ENCODE measurements at places on chromosomes 6 and 20.

- peaks cover 5% of the 10 kb centered on the region for H3K4me1 ChIP-seq
These were observed 100.3 kb downstream of the EDN3 start for GRCh38 chr20:59400708-59401107.

- peak overlapping the region; percentile 74 for H3K4me3 ChIP-seq
- no peak overlapping the region for H3K27ac ChIP-seq
- no peak for DNase-seq
- peaks cover 19% of the 10 kb centered on the region for H3K4me1 ChIP-seq
These were observed 8.9 kb downstream of the CCM2L start for GRCh38 chr20:32019156-32019510.

- peaks cover 24% of the 10 kb centered on the region for H3K36me3 ChIP-seq
- peak; percentile 70 for DNase-seq
- peak within 1 kb of the TSS; percentile 78 for H3K4me3 ChIP-seq
- peaks cover 12% of the 10 kb centered on the region for H3K27me3 ChIP-seq
- peaks cover 15% of the 10 kb centered on the region for H3K4me1 ChIP-seq
- peak within 1 kb of the TSS; percentile 38 for H3K27ac ChIP-seq
These were observed at the start of gene DLK2 for GRCh38 chr6:43455531-43456428. DLK2 (minus strand) TSS chr6:43455548; CDS start chr6:43454825, 723 bp downstream.

DNA sequence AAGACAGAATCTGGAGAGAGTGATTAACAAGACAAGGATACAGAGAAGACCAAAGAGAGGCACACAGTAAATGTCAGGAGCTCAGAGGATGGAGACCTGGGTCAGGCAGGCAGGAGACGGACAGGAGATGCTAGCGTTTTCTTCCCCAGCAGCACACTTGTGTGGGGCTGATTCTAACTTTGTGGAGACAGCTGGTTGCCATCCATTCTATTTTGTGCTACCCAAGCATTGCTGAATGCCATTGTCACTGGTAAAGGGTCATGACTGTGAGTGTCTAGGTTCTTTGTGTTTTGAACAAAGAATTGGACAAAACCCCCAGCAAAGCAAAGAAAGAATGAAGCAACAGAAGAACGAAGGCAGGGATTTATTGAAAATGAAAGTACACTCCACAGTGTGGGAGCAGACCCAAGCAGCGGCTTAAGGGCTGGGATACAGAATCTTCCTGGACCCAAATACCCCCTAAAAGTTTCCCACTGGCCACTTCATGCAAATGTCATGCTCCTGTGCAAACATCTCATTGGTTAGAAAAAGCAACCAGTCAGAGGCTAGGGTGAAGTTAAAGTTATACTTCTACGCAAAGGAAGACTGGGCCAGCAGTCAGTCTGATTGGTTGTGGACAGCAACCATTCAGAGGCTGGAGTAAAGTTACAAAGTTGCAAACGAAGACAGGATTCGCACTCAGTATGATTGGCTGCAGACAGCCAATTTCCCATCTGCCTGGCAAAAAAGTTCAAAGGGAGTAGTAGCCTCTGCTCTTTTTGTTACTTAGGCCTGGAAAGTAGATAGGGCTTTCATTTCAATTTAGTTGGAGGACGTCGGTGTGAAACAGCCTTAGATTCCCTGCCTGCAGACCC, 17.5 kb downstream of the PTK7 start:
- no peak overlapping the region for H3K27ac ChIP-seq

DNA sequence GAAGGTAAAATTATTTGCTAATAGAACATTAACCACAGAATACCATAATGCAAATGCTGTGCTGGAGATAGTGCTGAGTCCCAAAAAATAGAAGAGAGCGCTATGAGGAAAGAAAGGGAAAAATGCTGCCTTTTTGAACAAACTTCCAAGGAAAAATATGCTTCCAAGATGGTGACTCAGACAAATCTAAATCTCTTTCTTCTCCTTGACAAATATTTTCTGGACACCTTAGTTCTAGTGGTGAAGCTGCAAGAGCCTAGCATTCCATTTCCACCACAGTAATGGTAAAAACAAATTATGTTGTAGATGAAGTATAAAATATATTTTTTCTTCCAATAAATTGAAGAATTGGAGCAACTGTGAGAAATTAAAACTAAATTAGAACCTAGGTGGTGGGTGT, 155.6 kb upstream of the TBX18 start:
- no peaks in the 10 kb centered on the region for H3K27me3 ChIP-seq
- H3K4me1 ChIP-seq = no peaks in the 10 kb centered on the region
- DNase-seq = no peak
- H3K4me3 ChIP-seq = no peak overlapping the region
- H3K36me3 ChIP-seq = no peaks in the 10 kb centered on the region
- no peak overlapping the region for H3K27ac ChIP-seq

GRCh38 chr6:119348096-119348747, 1.3 kb downstream of the MAN1A1 start:
- H3K4me3 ChIP-seq = peak overlapping the region; percentile 90
- peaks cover 60% of the 10 kb centered on the region for H3K4me1 ChIP-seq
- peaks cover 49% of the 10 kb centered on the region for H3K36me3 ChIP-seq
- no peaks in the 10 kb centered on the region for H3K27me3 ChIP-seq

DNA sequence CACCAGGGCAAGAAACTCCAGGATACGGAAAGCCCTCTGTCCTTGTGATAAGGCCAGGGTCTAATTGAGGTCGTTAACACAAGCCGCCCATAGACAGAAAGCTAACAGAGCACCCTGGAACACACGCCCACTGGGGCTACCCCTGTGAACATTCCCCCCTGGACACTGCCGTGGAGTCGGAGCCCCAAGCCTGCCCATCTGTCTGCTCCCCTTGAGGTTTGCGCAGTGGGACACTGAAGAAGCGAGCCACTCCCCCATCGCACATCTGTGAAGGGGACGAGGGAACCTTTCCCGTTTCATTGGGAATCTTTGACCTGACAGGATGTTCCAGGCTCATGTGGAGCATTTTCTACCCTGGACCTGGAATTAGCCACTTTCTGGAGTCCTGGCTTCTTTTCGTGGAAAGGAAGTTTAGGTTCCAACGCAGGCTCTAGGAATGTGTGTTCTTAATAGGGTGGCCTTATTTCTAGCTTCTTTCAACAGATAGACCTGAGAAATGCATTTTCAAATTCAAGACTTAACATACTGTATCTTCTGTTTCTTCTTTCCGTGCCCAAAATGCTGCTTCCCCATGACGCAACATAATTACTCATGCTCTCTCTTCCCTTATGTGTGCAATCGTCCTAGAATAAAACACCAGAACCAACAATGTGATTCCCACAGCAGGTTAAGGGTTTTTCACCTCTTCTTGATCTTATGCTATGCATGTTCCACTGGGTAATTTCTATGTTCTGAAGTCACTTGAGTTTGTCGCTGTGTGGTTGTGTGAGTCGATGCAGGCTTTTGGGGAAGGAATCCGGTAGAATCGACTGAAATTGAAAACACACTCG, 161.1 kb downstream of the ERMARD start:
- H3K4me1 ChIP-seq = peaks cover 9% of the 10 kb centered on the region
- H3K27me3 ChIP-seq = peaks cover 22% of the 10 kb centered on the region
- H3K36me3 ChIP-seq = no peaks in the 10 kb centered on the region
- no peak for DNase-seq
- no peak overlapping the region for H3K4me3 ChIP-seq
- H3K27ac ChIP-seq = no peak overlapping the region

GRCh38 chr20:63140514-63141433, 75.2 kb downstream of the YTHDF1 start:
- DNase-seq = no peak
- H3K36me3 ChIP-seq = no peaks in the 10 kb centered on the region
- peaks cover 9% of the 10 kb centered on the region for H3K27me3 ChIP-seq

DNA sequence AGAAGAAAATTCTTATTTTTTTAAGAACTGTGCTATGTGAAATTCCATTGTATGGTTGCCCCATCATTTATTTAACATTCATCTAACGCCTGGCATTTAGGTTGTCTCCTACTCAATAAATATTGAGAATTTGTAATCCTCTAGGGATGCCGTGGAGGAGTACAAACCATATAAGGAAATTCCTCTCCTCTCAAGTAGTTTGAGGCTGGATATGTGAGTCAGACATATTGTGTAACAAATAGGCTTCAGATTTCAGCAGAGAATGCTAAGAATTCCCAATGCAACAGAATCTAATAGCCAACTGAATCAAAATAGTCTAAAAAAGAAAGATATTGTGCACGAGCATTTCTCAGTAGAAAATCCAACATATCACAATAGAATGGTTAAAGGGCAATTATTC, 174.7 kb downstream of the OTOR start:
- no peaks in the 10 kb centered on the region for H3K4me1 ChIP-seq
- H3K27me3 ChIP-seq = no peaks in the 10 kb centered on the region
- no peaks in the 10 kb centered on the region for H3K36me3 ChIP-seq

DNA sequence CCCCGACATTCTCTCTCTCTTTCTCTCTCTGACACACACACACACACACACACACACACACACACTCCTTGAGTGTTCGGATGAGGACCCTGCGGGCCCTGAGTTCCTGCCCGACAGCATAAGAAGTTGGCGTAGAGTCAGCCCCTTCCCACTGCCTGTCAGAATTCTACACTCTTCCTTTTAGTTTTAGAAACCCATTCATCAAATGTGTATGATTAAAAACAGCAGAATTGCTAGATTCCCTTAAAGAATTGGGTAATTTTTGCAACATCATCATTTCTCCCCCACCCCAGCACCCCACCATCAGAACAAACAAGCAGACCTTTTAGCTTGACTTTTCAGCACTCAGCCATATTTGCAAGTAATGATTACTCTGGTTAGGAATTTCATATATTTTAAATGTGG, 322.8 kb downstream of the FARS2 start:
- H3K36me3 ChIP-seq = peaks cover 7% of the 10 kb centered on the region
- H3K4me1 ChIP-seq = peaks cover 17% of the 10 kb centered on the region
- no peak overlapping the region for H3K4me3 ChIP-seq
- H3K27me3 ChIP-seq = no peaks in the 10 kb centered on the region

GRCh38 chr6:6557886-6558285, 30.6 kb upstream of the LY86 start:
- H3K4me1 ChIP-seq = peaks cover 27% of the 10 kb centered on the region
- H3K27me3 ChIP-seq = no peaks in the 10 kb centered on the region
- H3K36me3 ChIP-seq = no peaks in the 10 kb centered on the region
- no peak overlapping the region for H3K4me3 ChIP-seq
- H3K27ac ChIP-seq = no peak overlapping the region

- no peaks in the 10 kb centered on the region for H3K36me3 ChIP-seq
- no peak overlapping the region for H3K4me3 ChIP-seq
- no peak for DNase-seq
- H3K27ac ChIP-seq = no peak overlapping the region
- H3K4me1 ChIP-seq = no peaks in the 10 kb centered on the region
These were observed 98.7 kb downstream of the COL21A1 start for GRCh38 chr6:56148488-56149186.

GRCh38 chr6:170011204-170012036, 260.0 kb downstream of the ERMARD start:
- H3K4me1 ChIP-seq = no peaks in the 10 kb centered on the region
- no peak for DNase-seq
- no peaks in the 10 kb centered on the region for H3K36me3 ChIP-seq
- H3K4me3 ChIP-seq = no peak overlapping the region
- H3K27ac ChIP-seq = no peak overlapping the region

GRCh38 chr20:19944772-19945459, 72.2 kb upstream of the NAA20 start:
- peaks cover 34% of the 10 kb centered on the region for H3K27me3 ChIP-seq
- H3K27ac ChIP-seq = peak overlapping the region; percentile 92
- H3K36me3 ChIP-seq = no peaks in the 10 kb centered on the region
- H3K4me3 ChIP-seq = no peak overlapping the region
- peaks cover 20% of the 10 kb centered on the region for H3K4me1 ChIP-seq

GRCh38 chr6:74734901-74735300, 471.0 kb downstream of the COL12A1 start:
- no peaks in the 10 kb centered on the region for H3K27me3 ChIP-seq
- no peaks in the 10 kb centered on the region for H3K36me3 ChIP-seq

DNA sequence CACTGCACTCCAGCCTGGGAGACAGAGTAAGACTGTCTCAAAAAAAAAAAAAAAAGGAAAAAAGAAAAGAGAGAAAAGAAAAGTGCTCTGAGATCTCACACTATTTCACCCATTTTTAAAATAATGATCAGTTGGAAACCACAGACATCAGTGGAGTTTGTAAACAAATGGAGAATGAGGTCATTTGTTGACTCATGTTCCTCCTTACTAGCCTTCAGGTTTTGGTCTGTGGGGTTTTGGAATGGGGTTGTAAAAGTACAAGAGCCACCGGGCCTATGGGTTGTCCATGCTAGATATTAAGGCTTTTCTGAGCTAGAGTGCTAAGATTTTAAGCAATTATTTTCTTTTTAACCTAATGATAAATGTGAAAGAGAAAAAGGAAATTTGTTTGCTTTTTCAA, 104.4 kb upstream of the PRL start:
- no peak overlapping the region for H3K27ac ChIP-seq
- no peaks in the 10 kb centered on the region for H3K36me3 ChIP-seq
- H3K27me3 ChIP-seq = no peaks in the 10 kb centered on the region
- H3K4me3 ChIP-seq = no peak overlapping the region
- DNase-seq = no peak
- no peaks in the 10 kb centered on the region for H3K4me1 ChIP-seq

GRCh38 chr20:53931597-53931996, 138.8 kb downstream of the BCAS1 start:
- H3K4me3 ChIP-seq = no peak overlapping the region
- no peak for DNase-seq
- H3K27ac ChIP-seq = no peak overlapping the region
- no peaks in the 10 kb centered on the region for H3K36me3 ChIP-seq

GRCh38 chr6:16524380-16524707, 236.9 kb downstream of the ATXN1 start:
- H3K27ac ChIP-seq = peak overlapping the region; percentile 27
- H3K4me3 ChIP-seq = no peak overlapping the region
- H3K27me3 ChIP-seq = no peaks in the 10 kb centered on the region
- H3K36me3 ChIP-seq = peaks cover 37% of the 10 kb centered on the region
- DNase-seq = no peak

GRCh38 chr6:71211799-71212198, 76.8 kb upstream of the OGFRL1 start:
- H3K27ac ChIP-seq = no peak overlapping the region
- no peaks in the 10 kb centered on the region for H3K4me1 ChIP-seq
- no peak for DNase-seq
- H3K27me3 ChIP-seq = peaks cover 4% of the 10 kb centered on the region
- H3K4me3 ChIP-seq = no peak overlapping the region

- H3K27me3 ChIP-seq = peaks cover 49% of the 10 kb centered on the region
- no peak for DNase-seq
- H3K4me3 ChIP-seq = no peak overlapping the region
- H3K27ac ChIP-seq = no peak overlapping the region
- no peaks in the 10 kb centered on the region for H3K36me3 ChIP-seq
These were observed 44.7 kb downstream of the FRK start for GRCh38 chr6:116015983-116016382.

GRCh38 chr6:44356487-44356886, 14.0 kb downstream of the SPATS1 start:
- no peak overlapping the region for H3K27ac ChIP-seq
- DNase-seq = no peak
- H3K4me1 ChIP-seq = no peaks in the 10 kb centered on the region

GRCh38 chr6:107154131-107154800, 39.0 kb upstream of the BEND3 start:
- no peaks in the 10 kb centered on the region for H3K36me3 ChIP-seq
- no peak overlapping the region for H3K27ac ChIP-seq
- DNase-seq = no peak
- no peaks in the 10 kb centered on the region for H3K27me3 ChIP-seq
- H3K4me1 ChIP-seq = no peaks in the 10 kb centered on the region

Measured in activated T-cell treated with anti-CD3 and anti-CD28 coated beads, Interleukin-2, amount 50 U/mL, for 24 hours (primary cell).